ENCODE measurements at places on chromosomes 2 and 18.

- DNase-seq: no peak
These were observed 72.7 kb downstream of the DNER start for GRCh38 chr2:229641676-229642075.

- no peak for DNase-seq
These were observed 174.0 kb upstream of the NT5C1B start for GRCh38 chr2:18763338-18763737.

GRCh38 chr2:24351981-24352380 is 8.4 kb downstream of the ITSN2 start:
- DNase-seq: no peak

DNA sequence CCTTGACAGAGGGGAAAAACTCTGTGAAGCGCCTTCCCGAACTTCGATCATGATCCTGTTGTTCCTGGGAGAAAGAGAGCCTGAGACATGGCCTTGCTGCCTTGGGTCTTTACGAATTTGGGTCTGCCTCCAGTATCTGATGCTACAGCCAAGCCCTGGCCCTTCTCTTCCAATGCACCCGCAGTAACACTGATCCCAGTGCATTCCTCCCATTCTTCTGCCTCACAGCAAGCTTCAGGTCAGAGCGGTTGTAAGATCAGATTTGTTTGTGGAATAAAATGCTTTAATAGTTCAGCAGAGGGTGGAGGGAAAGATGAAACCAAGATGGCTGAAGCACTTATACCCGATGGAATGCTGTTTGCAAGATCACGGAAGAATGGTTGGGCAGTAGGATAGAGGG is 196.7 kb upstream of the SIX2 start:
- no peak for DNase-seq

DNA sequence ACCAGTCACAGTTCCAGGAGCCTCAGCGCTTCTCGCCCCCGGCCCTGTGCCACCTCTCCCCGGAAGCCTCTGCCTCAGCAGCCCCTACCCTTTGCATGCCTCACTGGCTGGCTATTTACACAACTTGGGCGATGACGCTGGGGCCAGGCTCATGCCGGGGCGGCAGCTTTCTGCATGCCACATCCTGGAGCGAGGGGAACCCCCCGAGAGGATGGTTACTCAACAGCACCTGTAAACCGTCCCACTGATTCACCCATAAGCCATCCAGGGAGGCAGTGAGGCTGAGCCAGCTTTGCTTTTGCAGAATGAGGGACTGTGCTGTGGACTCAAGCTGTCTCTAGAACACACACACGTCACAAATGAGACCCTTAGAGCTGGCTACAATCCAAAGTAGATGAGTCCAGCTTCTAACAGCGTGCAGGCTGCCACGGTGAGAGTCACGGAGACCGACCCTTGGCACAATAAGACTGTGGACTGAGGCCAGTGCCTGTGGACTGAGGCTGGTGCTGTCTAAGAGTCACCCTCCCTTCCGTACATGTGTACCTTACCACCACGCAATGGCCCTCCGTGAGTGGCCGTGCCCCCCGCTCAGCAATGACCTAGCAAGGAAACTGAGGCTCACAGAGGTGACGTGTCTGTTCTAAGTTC is 45.6 kb upstream of the ODC1 start:
- DNase-seq: peak; percentile 64

DNA sequence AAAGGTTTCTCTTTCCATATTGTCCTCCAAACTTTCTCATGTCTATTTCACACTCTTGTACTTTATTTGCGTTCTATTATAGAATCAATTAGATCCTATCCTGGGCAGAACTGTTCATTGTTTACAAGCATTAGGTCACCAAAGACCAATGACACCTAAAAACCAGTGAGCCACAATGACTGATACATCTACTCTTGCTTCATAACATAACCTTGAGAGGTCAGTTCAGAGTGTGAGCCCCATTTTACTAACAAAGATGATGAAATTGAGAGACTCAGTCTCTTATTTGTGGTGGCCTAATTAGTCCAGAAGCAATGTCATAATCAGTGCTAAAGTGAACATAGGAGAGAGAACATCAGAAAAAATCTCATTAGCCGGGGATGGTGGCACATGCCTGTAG is 248.9 kb upstream of the RBBP8 start:
- DNase-seq: no peak

- DNase-seq: no peak
These were observed 278.2 kb downstream of the CALCRL start for GRCh38 chr2:187169864-187170263.

- DNase-seq: no peak
These were observed 1.6 kb downstream of the CELF4 start for GRCh38 chr18:37563931-37564392.

DNA sequence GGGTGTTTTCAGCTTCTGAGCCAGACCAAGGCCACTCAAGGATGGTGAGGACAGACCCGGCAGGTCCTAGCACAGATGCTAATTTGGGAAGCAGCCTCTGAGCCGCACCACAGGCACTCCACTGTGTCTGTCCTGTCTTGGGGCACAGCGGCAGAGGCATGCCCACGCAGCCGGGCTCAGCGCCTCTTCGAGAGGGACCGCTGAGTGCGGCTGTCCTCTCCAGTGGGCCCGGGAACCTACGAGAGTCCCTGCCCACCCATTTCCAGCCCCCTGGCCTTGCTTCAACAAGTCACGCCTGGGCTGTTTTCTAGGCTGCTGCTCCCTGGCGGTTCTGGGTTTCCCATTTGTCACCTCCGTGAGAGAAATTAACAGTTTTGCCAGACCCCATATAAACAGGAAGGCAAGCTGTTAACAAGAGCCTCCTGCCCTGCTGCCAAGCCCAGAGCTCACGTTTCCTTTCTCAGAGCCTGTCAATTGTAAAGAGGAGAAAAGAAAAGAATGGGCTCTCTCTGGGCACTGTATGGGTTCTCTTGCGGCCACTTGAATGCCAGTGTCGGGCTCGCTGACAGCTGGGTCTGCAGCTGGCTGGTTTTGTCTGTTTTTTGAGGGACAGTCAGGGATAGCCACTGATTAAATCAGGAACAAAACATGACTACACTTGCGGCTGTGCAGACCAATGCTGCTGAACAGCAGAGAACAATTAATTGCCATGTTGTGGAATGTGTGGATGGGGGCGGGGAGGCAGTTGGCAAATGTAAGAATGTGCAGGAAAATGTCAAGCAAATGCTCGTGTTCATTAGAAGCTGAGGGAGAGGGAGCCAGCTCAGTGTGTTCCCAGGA is 30.6 kb downstream of the TMEM17 start:
- no peak for DNase-seq

GRCh38 chr2:29110916-29111535 is 4.2 kb upstream of the CLIP4 start:
- no peak for DNase-seq

- DNase-seq: no peak
These were observed 82.0 kb downstream of the DCDC2C start for GRCh38 chr2:3785220-3785889.

DNA sequence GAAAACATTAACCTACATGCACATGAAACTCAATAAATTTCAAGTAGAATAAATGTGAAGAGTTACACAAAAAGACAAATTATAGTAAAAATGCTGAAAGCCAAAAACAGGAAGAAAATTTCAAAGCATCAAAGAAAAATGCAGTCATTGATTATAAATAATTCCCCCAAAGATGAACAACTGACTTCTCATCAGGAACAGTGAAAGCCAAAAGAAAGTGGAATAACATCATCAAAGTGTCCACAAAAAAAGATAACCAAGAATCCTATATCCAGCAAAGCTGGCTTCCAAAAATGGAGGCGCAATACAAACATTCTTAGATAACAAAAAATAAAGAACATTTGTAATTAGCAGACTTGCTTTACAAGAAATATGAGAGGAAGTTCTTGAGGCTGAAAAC is 161.6 kb downstream of the CMPK2 start:
- DNase-seq: no peak

GRCh38 chr2:643334-643733 is 33.9 kb downstream of the TMEM18 start:
- no peak for DNase-seq

GRCh38 chr2:223725986-223726970 is 111.1 kb downstream of the AP1S3 start:
- DNase-seq: no peak

- DNase-seq: no peak
These were observed 3.4 kb downstream of the REL start for GRCh38 chr2:60884800-60885199.
